ENCODE measurements at places on chromosomes 11 and 22. TPM values are rescaled to one million over a fixed set of nuclear protein-coding genes. Genes with fewer than 3 reads are reported as not detected.

DNA sequence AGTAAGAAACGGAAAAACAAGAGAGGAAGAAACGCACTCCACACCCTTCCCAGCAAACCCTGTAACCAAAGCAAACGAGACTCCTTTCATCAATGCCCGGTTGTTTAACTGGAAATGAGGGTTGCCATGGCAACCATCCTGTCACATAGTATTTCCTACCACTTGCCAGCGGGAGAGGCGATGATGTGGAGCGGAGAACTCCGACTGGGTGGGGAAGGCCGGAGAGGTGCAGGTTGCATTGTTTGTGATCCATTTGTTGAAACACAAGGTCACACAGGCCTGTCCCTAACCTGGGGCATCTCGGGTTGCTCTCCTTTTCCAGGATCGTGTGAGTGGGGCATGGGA is 609.9 kb downstream of the BUD13 start:
- no peak for DNase-seq

- no peak for DNase-seq
Measured at GRCh38 chr11:132632641-132633124, 899.6 kb downstream of the OPCML start.

GRCh38 chr22:45878901-45879551 is 97.9 kb downstream of the WNT7B start:
- no peak for DNase-seq

DNA sequence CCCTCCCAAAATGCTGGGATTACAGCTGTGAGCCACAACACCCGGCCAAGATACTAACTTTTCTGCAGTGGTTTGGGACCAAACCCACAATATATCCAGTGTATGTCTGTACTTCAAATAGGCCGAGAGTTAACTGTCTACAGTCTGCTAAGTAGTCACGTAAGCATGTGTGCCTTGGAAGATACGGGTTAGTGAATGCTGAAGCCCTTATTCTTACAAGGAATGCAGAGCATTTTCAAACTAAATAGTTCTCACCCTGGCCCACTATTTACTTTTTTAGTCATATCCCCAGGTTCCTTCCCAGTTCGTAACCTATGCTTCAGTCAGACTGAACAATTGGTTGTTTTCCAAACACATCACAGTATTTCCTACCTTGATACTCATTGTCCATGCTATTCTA is 176.0 kb downstream of the WNT11 start:
- no peak for DNase-seq

The APOBEC3A gene
- total RNA-seq = 1.6 TPM

DNA sequence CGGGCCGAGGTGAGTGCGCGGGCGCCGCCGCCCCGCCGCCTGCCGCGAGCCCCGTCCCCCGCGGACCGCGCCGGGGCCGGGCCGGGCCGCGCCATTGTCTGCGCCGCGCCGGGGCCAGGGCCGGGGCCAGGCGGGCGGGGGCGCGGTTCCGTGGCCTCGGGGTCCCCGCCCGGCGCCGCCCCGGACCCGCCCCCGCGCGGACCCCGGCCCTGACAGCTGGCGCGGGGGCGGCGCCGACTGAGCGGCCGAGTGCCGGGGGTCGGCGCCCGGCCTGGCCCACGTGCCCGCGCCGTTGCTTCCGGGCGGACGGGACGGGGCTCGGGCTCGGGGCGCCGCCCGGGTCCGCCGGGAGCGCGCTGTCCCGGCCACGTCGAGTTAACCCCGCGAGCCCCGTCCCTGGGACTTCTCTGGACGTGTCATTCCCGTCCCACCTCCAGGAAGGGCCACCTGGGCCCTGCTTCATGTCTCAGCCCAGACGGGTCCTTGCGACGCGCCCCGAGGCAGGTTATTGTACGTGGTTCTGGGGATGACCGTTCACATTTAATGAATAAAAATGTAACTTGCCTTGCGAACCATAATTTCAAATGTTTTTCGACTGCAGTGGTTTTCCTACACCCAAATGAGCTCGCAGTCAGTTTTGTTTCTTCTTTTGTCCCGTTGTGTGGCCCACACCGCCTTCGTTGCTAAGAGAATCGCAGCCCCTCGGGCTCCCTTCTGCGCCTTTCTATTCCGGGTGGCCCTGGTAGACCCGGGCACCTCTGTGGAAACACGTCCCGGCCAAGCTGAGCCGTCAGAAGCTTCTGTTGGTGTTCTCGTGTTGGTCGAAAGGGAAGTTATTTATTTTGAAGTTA is 562 bp downstream of the ZBED4 start:
- DNase-seq = peak; percentile 55

- DNase-seq = no peak
Measured at GRCh38 chr11:76336597-76336996, 44.3 kb downstream of the THAP12 start.

DNA sequence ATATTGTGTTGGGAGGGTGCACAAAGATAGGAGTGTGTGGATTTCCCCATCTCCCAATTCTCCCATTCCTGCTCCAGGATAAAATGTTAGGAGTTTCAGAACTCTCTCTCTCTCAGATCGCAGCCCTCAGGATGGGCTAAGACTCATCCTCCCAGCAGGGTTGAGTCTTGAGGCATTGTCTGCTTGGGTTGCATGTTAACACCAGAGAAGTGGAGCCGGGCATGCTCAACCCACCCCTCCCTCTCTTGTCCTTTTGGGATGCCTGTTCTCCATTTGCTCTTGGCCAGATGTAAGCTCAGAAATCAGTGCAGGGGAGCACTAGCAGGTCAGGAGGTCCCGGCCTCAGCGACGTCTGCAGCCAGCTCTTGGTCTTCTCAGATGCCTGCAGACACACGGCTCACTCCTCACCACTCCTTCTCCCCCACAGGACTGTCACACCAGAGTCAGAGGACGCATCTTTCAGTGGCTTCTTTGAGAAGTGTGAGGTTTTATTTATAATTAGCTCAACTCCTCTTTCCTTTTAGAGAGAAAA is 1456.5 kb downstream of the TBC1D22A start:
- no peak for DNase-seq

- no peak for DNase-seq
Measured at GRCh38 chr11:69367211-69367964, 73.4 kb downstream of the MYEOV start.

GRCh38 chr11:72838691-72839305 is 24.6 kb downstream of the ATG16L2 start:
- DNase-seq = no peak

GRCh38 chr11:2896047-2896446 is 10.5 kb upstream of the CDKN1C start:
- no peak for DNase-seq

DNA sequence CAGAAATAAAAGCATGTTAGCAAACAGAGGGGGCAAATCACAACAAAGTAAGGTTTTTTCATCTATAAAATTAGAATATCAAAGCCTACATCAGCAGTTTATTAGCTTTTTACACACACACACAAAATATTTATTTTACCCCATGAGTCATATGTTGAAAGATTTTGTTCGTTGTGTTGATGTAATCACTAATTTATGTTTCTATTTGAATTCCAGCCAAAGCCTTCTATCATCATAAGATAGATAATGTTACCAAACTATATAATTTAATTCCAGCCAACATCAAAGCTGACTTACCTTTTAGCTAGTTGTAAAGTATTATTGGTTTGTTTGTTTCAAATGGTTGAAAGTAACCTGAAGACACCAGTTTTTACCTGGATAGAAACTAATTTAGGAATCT is 458.0 kb upstream of the ARHGAP42 start:
- DNase-seq = no peak
